GM04503 (cell line): ENCODE measurements at places on chromosomes 6 and 20.
A peak's percentile ranks its signal among the peaks of the same experiment; 100 is the strongest.

- DNase-seq = no peak
Observed at GRCh38 chr20:43846516-43846905, 68.1 kb upstream of the TOX2 start.

DNA sequence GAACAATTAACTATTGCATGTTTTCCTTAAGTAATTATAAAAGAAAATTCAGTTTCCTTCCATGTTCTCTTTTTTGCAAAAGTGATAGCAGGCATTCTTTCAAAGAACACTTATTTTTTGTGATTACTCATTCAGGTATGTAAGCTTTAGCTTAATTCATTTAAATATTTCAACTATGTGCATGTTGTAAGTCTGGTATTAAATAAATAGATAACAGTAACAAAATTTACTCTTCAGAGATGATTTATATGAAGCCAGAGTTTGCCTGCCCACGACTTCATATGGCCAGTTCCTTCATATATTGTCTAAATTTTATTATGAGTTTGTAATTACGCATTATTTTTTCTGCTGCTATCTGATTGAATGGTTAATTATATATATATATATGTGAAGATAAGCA lies 110.9 kb downstream of the ADGRG6 start:
- DNase-seq = no peak

GRCh38 chr6:167653561-167653960 lies 173.2 kb upstream of the AFDN start:
- no peak for DNase-seq

DNA sequence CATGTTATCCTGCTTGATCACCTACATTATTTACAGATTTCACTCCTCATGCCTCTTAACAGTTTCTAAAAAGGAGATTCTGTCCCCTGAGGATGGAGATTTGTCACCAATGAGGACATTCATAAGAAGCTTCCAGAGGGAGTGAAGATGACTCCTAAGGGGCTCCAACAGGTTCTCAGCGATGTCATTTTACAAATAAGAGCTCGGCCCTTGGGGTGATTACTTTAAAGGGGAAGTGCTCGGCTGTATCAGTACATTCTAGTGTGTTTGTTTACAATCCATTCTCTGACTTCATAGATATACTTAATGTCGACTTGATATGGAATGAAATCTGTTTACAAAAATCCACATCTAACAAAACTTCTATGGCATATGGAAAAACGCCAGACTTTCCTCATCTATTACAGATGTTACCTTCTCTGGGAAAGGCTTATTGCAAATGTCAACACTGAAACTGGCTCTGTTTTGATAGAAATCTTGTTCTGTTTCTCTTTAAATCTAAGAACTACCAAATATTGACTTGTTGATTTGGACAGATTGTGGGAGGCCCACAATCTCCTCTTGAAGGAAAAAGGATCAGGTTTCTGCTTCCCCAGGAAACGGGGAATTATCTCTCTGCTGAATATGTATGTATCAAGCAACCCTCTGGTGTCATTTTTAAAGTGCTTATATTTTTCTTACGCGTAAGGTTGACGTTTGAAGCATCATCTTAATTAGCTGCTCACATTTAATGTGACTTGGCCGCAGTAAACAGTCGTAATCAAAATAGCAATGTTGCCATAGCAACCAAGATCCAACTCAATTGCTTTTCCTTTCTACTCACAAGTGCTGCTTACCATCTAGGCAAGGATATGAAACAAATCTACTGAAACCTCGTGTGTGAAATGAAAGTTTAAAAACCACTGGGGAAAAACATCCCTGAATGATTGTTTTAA lies 95.7 kb downstream of the SHLD1 start:
- DNase-seq = no peak

DNA sequence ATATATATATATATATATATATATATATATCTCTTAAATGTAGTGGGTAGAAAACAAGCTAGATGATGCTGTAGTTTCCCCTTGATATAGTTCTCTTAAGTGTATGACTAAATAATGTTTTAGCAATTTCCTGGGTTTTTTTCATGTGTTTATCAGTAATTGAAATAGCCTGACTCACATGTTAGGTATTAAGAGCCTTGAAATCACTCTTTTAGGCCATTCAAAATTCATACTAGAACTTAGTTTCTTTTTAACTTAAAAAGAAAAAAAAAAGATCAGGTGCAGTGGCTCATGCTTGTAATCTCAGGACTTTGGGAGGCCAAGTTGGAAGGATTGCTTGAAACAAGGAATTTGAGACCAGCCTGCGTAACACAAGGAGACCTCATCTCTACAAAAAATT lies 44.1 kb downstream of the NKX2-4 start:
- DNase-seq = no peak

DNA sequence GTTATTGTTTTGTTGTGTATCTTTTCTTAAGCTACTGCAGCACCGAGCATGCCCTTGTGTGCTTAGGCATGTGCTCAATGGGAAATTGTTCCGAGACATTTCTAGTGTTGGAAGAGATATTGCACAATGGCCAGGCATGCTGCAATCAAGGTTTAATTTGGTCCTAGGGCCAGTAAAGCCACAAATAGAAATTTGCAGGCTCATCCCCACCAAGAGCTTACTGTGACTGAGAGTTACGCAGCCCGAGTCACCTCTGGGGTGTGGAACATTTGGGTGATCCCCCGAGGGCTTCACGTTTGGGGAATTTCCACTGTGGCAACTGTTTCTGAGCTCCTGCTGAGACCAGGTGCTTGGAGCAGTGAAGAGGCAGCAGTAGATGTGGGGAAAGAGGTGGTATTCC lies 65.8 kb downstream of the ADTRP start:
- no peak for DNase-seq

DNA sequence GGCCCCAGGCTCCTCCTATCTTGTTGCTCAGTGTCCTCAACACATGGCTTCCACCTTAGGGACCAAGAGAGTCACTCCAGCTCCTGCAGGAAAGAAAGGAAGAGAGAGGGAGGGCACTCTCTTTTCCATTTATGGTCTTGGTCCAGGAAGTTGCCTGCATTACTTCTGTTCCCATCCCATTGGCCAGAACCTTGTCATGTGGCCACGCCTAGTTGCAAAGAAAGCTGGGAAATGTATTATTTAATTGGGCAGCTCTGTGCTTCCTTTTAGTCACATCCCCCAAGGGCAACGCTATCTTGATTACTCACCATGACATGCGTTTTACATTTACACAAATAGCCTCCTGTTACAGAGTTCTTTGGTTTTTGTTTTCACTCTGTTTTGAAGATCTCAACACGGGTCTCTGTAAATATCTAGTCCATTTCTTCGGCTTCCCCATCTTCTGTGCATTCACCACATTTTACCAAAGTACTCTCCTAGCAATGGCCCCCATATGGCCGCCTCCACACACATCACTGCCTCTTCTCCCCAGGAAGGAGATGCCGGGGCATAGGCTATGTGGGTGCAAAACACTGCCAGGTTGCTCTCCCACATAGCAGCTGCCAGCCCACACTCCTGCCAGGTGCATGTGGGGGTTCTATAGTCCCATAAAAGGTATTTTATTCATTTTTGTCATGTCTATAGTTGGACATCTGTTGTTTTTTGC lies 35.7 kb upstream of the ZMYND8 start:
- peak; percentile 90 for DNase-seq
